Stimulated activated CD4-positive, alpha-beta T cell treated with anti-CD3 and anti-CD28 coated beads, Interleukin-1b, Interleukin-23, amount 100 ng/mL, for 1 hour (primary cell): ENCODE measurements at places on chromosomes 3 and 15.

DNA sequence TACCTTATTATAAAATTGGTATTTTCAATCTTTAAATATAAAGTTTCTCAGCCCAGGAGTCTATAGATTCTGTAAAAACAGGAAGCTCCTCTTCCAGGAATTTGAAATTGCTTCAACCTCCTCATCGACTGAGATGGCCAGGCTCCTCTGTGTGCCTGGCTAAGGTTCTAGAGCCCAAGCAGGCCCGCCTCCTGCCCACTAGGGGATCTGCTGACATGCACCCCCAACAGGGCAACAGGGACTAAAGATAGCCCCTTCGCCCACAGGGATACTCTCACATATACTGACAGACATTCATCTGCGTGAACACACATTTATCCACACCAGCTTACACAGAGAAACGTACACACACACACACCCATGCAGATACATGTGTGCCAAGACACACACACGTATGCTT is 183.1 kb upstream of the TLE3 start:
- DNase-seq, result no peak

DNA sequence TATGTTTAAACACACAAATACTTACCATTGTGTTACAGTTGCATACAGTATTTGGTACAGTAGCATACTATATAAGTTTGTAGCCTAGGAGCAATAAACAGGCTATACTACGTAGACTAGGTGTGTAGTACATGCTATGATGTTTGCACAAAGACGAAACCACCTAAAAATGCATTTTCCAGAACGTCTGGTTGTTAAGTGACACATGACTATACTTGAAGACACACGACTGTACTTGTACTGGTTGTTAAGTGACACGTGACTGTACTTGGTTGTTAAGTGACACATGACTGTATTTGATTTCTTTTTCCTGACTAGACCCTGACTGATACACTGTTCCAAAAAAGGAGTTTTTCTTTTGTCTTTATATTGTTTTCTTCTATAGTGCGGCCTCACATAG is 34.1 kb downstream of the RAB8B start:
- no peak for DNase-seq

GRCh38 chr3:474828-475227 is 278.3 kb downstream of the CHL1 start:
- DNase-seq, result no peak

DNA sequence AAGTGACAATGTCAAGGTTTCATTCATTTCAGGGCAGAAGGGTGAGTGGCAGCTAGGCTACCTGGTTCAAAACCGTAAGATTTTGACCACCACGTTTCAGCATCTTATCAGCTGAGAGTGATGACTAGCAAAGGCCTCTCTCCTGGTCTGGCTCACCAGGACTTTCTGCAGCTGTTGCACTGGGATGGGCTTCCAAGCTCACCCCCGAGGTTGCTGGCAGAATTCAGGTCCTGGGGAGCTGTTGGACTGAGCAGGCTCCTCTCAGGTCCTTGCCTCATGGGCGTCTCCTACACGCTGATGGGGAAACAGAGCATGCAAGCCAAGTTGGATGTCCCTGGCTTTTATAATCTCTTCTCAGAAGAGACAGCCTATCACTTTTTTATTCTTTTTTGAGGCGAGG is 88.8 kb upstream of the RNU6-1 start:
- DNase-seq, result no peak

GRCh38 chr3:98602078-98602678 is 8.8 kb upstream of the CPOX start:
- no peak for DNase-seq
